Pancreas (tissue), 10 donors: ENCODE measurements at places on chromosomes 5 and 9.

DNA sequence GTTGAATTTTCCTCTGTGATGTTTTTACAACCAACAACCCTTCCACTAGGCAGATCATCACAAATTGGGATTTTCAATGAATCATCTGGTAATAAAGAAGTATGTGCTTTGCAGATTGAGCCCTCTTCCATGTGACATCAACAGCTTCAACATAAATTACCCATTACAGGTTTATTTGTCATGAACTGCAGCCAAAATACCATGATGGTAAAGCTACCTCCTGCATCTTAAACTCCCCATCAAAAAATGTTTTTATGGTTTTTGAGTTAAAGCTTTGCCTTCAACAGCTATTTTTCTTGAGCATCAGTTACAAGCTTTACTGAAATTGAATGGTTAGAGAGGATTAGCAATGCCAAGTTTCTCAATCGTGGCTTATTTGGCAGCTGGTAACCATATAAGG lies 211.4 kb upstream of the TUSC1 start:
- no peak for DNase-seq

- DNase-seq: no peak
These were observed 134.6 kb upstream of the RASEF start for GRCh38 chr9:83197591-83197990.

- no peak for DNase-seq
These were observed 32.1 kb downstream of the FAM163B start for GRCh38 chr9:133576875-133577736.

DNA sequence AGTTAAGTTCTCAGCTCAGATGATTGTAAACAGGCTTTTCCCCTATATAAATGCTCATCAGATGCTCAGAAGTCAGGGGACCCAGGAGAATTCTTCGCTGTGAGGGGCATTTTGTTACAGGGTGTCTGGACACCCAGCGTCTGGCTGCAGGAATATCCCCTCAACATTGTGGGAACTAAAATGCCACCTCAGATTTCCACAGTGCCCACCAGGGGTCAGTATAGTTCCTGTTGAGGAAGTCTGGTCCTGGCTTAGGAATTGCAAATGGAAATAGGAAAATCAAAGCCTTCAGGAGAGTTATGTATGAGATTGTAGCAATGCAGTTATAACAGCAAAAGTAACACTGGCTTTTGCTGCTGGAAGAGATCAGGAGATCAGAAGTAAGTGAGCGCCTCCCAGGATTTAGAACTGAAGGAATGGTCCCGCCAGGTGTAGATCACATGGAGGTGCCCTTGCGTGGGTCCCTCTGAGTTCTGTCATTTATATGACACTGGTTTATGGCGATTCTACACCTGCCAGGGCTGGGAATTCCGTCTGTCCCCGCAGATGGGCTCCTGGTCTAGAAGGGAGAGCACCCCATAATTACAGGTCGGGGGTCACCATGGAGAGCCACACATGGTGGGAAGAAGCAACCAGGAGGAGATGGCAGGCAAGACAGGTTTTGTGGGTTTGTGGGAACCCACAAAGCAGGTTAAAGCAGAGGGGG lies 47.1 kb upstream of the CTSL start:
- DNase-seq: no peak

DNA sequence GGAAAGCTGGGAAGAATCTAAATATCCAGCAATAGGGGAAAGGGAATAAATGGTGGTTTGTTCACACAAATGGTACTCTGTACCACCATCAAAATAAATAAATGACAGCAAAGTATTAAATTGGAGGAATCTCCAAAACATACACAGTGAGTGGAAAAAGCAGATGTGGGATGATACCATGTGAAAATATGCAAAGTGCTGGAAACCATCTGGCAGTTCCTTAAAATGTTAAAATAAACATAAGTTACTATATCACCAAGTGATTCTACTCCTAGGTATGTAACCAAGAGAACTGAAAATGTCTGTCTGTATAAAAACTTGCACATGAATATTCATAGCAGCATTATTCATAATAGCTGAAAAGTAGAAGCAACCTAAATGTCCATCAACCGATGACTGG lies 41.9 kb upstream of the TEX48 start:
- DNase-seq: no peak

DNA sequence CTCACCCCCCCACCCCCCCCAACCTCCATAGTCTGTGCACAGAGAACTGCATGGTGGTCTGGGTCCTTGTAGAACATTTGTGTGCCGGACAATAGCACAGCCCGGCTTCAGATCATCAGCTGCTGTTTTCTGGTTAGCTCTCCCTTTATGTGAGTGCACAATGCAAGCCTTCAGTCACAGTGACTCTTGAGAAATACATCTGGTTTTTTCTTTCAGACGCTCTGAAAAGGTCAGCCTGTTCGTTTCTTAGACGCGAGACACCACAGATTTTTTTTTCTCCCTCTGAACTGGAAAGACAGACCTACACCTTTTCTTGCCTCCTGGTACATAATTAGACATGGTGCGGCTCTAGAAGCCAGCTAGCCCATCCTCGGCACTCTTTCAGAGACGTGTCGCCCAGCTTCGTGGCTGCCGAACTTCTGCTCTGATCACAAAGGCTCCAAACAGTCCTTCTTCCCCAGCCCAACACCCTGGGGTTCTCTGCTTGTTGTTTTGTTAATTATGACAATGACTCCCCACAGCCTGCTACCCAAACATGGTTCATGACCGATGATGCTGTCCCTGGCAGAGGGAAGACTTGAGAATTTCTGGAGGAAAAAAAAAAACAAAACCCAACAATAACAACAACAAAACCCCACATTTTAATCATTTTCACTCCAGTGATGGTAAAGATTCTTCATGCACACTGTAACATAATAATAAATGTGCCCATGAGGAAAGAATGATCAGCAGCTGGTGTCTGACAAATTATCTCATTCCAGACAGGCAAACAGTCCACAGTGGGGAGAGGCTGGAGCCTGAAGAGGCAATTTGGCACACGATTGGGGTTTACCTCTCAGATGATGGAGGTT lies 241.4 kb upstream of the ZNF462 start:
- no peak for DNase-seq

GRCh38 chr9:121826711-121827110 lies 175.3 kb downstream of the DAB2IP start:
- no peak for DNase-seq

GRCh38 chr9:19405771-19406170 lies 3.0 kb upstream of the ACER2 start:
- no peak for DNase-seq

- DNase-seq: no peak
These were observed 23.8 kb upstream of the COL5A1 start for GRCh38 chr9:134617836-134618162.

GRCh38 chr5:157088342-157088990 lies 20.4 kb downstream of the HAVCR2 start:
- no peak for DNase-seq
